ENCODE measurements at places on chromosomes 5 and 9.

DNA sequence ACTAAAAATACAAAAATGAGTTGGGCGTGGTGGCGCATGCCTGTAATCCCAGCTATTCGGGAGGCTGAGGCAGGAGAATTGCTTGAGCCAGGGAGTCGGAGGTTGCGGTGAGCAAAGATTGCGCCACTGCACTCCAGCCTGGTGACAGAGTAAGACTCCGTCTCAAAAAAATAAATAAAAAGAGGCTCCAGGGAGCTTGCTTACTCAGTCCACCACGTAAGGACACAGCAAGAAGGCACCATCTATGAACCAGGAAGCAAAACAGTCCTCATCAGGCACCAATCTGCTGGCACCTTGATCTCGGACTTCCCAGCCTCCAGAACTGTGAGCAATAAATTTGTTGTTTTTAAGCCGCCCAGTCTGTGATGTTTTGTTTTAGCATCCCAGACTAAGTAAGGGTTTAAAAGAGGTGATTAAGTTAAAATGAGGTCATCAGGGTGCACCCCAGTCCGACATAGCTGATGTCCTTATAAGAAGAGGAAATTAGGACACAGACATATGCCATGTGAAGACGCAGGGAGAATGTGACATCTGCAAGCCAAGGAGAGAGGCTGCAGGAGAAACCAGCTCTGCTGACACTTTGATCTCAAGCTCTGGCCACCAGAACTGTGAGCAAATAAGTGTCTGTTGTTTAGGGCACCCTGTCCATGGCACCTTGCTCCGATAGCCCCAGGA is 45.9 kb downstream of the C9orf50 start:
- no peak for DNase-seq

- no peak for DNase-seq
Observed at GRCh38 chr9:135297456-135298075, 182.0 kb upstream of the PPP1R26 start.

DNA sequence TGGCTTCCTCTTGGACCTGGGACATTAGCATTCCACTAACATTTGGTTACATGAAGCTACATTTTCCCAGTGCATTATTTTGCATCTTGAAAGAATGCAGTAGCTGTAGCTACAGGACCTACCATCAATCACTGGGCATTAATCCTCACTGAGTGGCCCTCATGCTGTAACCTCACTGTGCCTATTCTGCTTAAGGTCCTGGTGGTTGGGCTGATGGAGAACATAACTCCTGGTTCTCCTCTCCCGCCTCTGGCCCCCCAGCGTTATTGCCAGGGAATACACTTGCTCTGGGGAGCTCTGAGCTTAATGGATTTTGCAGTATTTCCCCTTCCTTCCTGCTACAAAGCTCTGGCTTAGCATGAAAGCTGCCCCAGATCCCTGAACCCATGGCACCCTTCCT is 111.5 kb upstream of the EQTN start:
- DNase-seq = no peak

DNA sequence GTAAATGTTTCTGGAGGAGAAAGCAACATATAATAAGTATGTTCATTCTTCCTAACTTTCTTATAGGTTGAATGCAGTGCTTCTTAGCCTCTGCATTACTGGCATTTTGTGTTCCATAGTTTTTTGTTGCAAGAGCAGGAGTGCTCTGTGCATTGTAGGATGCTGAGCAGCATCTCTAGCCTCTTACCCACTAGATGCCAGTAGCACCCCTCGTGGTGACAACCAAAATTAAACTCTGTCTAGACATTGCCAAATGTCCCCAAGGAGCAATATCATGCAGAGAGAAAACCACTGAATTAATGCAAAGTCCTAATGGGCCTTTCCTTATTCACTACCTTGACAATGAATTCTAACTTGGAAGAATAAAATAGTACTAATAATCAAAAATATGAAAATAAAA is 147.0 kb downstream of the GLIS3 start:
- DNase-seq = no peak

DNA sequence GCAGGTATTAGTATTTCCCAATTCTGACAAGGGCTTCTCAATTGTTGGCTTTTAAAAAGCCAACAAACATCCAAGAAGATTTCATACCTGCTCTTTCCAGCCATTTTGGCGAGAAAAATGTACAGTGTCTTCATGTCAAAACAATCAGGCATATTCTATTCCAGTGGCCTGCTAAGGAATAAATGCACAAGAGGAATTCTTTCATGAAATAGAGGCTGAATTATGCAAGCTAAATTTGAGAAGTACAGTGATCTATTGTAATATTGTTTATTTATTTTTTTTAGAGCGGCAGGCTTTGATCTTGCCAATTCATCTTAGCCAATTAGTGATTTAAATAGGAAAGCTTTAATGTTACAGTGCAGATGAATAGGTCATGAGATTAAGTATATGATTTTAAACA is 49.3 kb downstream of the NLN start:
- DNase-seq = no peak

GRCh38 chr9:109479822-109480221 is 18.3 kb downstream of the PTPN3 start:
- no peak for DNase-seq

DNA sequence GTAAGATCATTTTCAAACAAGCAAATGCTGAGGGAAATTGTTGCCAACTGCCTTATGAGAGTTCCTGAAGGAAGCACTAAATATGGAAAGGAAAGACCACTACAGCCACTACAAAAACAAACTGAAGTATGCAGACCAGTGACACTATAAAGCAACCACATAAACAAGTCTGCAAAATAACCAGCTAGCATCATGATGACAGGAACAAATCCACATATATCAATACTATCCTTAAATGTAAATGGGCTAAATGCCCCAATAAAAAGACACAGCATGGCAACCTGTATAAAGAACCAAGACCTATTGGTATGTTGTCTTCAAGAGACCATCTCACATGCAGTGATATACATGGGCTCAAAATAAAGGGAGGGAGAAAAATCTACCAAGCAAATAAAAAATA is 113.2 kb downstream of the DTWD2 start:
- no peak for DNase-seq

DNA sequence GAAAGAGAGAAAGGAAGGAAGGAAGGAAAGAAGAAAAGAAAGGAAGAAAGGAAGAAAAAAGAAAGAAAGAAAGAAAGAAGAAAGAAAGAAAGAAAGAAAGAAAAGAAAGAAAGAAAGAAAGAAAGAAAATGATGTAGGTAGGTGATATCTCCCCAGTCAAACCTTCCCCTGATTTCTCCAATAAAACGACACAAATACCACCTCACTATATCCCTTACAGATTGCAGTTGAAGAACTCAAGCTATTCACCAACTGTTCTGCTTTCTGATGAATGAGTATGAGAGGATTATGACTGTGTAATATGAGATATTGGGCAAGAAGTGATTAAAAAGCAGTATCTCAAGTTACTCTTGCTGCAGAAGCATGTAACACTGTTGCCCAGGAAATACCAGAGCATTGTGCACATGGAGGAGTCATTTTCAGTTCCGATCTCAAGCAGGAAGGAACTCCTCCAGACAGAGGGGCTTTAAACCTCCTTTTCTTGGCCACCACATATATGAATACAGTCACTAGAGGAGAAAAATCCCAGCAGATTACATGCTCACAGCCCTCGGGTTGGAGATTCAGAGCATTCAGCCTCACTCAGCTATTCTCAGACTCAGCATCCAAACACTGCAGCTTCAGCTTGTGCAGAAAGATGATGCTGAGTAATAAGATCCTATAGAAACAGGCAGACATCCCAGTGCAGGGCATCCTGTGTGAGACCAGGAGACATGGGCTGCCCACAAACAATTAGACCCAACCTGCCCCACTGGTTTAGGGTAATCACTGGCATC is 61.4 kb downstream of the UGCG start:
- DNase-seq = no peak

GRCh38 chr5:83360573-83360972 is 111.0 kb upstream of the VCAN start:
- no peak for DNase-seq

DNA sequence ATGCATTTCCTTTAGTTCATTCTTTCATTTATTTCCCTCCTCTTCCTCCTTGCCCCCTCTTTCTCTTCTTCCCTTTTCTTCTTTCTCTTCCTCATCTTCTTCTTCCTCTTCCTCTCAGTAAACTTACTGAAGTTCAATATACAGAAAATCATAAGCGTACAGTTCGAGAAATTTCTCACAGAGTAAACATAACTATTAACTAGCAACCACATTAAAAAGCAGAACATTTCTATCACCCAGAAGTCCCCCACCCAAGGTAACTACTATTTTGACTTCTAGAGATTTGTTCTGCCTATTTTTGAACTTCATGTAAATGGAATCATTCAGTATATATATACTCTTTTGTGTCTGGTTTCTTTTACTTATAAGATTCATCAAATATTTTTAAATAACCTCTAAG is 48.2 kb downstream of the TNFAIP8 start:
- no peak for DNase-seq

- DNase-seq = peak; percentile 77
Observed at GRCh38 chr9:123620239-123620638, 264.2 kb downstream of the CRB2 start.

DNA sequence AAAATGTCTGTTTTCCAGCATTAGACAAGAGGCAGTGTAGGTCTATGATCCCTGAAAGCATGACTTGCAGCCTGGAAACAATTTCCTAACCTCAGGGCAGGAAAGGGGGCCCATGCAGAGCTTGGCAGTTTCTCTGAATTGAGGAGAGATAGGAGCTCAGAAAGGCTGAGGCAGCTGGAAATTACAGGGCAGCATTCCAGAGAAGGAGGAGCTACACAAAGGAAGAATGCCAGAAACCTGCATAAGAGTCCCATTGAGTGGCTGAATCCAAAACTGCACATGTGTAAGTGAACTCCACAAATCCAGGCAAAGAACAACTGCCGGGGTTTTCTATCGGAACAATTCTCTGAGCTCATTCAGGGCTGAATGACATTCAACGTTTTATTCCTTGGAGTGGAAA is 346.8 kb downstream of the PIK3R1 start:
- DNase-seq = no peak

DNA sequence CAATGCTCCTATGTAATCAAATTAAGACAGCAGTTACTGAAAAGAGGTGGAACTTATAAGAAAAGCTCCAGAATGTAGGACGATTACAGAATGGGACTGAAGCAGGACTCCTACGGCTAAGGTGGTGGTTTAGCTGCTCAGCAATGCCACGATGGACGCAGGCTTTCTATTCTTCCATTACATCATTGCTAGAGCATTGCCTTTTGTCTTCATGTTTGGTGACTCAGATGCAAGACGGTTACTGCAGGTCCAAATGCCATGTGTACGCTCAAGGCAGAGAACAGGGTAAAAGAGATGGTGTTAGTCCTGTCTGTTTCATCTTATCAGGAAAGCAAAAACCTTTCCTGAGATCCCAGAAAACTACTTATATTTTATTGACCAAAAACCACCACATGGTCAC is 255.1 kb downstream of the ZSWIM6 start:
- DNase-seq = no peak

DNA sequence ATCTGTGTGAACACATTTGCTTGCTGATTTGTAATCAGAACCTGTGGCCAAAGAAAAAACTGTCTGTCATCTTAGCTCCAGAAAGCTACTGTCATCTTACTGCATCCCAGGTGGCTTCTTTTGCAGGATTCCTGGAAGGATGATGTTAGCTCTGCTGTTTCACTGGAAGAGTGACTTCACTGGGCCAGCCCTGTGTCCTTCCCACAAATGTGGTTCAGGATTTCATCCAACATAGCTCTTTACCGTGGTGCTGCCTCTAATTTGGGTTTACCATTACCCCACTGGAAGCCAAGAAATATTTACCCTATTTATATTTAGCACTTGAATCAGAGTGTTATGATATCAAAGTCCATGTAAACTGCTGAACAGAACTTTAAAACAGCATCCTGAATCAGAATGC is 501.0 kb downstream of the GADD45G start:
- DNase-seq = no peak

DNA sequence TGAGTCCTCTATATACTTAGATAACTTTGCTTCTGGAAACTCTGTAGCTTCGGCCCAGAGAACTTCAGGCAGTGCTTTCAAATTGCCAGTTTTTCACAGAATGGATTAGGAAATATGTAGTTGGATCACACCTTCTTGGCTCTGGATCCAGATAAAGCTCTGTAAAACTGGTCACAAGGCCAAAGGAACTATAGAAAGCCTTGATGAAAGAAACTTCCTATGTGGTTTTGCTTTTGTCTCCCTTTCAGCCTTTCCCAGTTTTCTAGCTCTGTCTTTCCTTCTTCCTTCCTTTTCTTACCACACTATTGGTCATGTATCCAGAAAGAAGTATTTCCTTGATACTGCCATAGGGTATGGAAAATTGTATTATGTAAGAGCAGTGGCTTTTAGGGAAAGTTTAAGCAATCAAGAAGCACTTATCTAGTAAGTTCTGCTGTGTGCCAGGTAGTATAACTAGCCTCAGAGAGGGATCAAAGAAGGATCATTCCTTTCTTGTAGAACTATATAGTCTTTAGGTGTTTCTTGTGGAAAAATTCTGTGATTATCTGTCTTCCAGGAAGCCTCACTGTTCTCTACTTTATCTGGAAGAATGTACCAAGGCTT is 6.3 kb downstream of the GPR21 start:
- DNase-seq = no peak

GRCh38 chr9:83570359-83570758 is 32.2 kb upstream of the FRMD3 start:
- no peak for DNase-seq

GRCh38 chr5:37495668-37496347 is 116.7 kb downstream of the WDR70 start:
- no peak for DNase-seq

DNA sequence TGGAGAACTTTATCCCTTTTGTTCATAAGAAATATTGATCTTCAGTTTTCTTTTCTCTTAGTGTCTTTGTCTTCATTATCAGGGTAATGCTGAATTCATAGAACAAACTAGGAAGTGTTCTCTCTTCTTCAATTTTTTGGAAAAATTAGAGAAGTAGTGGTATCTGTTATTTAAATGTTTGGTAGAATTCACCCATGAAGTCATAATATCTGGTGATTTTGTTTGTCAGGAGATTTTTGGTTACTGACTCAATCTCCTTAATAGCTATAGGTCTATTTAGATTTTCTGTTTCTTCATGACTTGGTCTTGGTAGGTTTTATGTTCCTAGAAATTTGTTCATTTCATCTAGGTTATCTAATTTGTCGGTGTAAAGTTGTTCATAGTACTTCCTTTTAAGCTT is 45.4 kb upstream of the STARD4 start:
- DNase-seq = no peak

GRCh38 chr9:8706531-8706930 is 907.0 kb upstream of the DMAC1 start:
- DNase-seq = no peak

- peak; percentile 13 for DNase-seq
Observed at GRCh38 chr9:107548298-107549142, 59.0 kb upstream of the KLF4 start.

- no peak for DNase-seq
Observed at GRCh38 chr9:20022410-20022809, 233.6 kb upstream of the SLC24A2 start.
